ENCODE measurements at places on chromosomes 5 and 9. TPM values are rescaled to one million over a fixed set of nuclear protein-coding genes. Genes with fewer than 3 reads are reported as not detected.

Gene CAVIN4
- 0.78 TPM for total RNA-seq

Gene BNC2
- total RNA-seq: 47.5 TPM

Gene NPR3
- total RNA-seq: 10.8 TPM

Gene SPATA31D4
- total RNA-seq: not detected

Gene UNC13B
- total RNA-seq: 25.2 TPM

Gene PLEKHG4B
- total RNA-seq: not detected

Gene LCN2
- total RNA-seq: not detected

Gene NR2F1
- 5.9 TPM for total RNA-seq

Gene ZNF354C
- 6.6 TPM for total RNA-seq

Data from subcutaneous preadipocyte (primary cell).